Activated naive CD4-positive, alpha-beta T cell treated with anti-CD3 and anti-CD28 coated beads, Interleukin-2, amount 50 U/mL, for 16 hours (primary cell): ENCODE measurements at places on chromosomes 7 and 10.

- no peak for DNase-seq
Measured at GRCh38 chr7:50262916-50263690, 41.4 kb upstream of the IKZF1 start.

- DNase-seq, result no peak
Measured at GRCh38 chr7:46468753-46469356, 547.8 kb upstream of the IGFBP3 start.

DNA sequence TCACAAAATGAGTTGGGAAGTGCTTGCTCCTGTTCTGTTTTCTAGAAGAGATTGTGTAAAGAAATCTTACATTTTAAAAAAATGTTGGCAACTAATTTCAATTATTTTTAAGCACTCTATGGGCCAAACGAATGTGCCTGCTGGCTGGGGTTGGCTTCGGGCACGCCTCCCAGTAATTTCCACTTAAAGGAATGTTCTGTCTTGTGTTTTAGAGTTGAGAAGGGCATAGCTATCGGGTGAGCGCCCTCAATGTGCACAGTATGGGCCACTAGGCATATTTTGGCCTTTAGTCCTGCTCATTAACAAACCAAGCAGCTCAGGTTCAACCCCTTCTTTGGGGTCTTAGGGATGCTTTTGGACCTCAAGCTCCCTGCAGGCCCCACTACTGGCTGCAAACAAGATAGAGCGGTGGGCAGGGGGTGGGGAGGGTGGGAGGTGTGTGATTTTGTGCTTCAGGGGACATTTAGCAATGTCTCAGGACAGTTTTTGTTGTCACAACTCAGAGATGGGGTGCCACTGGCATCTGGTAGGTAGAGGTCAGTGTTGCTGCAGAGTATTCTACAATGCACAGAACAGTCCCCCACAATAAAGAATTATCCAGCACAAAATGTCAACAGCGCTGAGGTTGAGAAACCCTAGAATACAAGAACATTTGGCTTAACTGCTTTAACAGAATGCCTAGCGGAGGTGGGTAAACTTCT, 40.7 kb downstream of the TACC2 start:
- no peak for DNase-seq

DNA sequence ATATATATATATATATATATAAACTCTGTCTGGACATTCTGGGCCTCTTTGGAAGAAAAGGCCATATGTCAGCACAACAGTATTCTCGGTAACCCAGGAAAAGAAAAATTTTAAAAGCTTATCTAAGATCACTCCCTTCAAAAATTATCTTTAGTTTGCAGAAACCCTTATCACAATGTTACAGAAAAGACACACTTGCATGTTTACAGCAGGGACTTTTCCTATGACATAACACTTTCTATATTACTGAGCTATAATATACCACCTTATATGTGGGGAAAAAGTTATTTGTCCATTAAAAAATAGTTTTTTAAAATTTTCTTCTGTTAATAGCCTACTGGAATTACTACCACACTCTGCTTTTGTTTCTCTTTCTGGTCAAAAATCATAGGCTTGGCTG, 25.4 kb downstream of the ANKRD61 start:
- no peak for DNase-seq

- DNase-seq, result no peak
Measured at GRCh38 chr10:86753051-86753450, 3.4 kb upstream of the BMPR1A start.

GRCh38 chr10:7942859-7943258, 111.6 kb upstream of the GATA3 start:
- no peak for DNase-seq

DNA sequence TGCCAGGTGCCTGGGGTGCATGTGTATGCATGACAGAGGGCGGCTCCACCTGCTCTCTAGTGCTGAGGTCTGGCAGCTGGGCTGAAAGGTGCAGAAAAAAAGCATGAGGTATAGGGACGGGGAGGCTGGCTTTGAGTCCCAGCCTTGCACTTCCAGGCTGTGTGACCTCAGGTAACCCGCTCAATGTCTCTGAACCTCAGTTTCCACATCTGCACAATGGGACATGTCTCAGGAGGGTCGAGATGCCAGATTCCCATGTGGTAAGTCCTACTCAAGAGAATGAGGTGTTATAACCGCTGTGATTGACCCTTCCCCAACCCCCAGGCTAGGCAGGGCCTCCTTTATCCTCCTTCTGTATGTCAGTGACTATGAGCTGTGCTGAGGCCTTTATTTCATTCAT, 48.8 kb downstream of the ARHGAP22 start:
- DNase-seq, result no peak

- DNase-seq, result no peak
Measured at GRCh38 chr7:151665368-151665767, 145.7 kb upstream of the RHEB start.

DNA sequence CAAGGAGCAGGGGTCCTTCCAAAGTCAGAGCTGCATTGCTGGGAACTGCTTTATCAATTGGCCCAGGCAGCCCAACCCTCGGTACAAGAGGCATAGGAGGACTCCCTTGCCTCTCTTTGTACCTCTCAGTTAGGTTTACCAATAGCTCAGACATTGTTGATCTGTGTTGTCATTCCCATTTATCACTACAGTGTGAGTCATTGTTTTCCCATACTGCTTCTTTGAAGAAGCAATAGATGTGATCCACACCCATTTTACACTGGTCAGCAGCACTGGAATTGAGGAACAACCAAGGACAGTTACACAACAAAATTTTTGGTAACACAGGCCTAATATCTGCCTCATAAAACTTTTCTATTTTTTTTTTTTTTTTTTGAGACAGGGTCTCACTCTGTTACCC, 307.2 kb downstream of the SNX13 start:
- DNase-seq, result no peak

GRCh38 chr7:151704299-151704959, 172.5 kb downstream of the PRKAG2 start:
- no peak for DNase-seq

- DNase-seq, result no peak
Measured at GRCh38 chr7:155969192-155969929, 157.1 kb upstream of the SHH start.
